ENCODE measurements at places on chromosomes 6 and 20.

GRCh38 chr6:116057766-116058165, 2.9 kb downstream of the FRK start:
- no peak for DNase-seq

DNA sequence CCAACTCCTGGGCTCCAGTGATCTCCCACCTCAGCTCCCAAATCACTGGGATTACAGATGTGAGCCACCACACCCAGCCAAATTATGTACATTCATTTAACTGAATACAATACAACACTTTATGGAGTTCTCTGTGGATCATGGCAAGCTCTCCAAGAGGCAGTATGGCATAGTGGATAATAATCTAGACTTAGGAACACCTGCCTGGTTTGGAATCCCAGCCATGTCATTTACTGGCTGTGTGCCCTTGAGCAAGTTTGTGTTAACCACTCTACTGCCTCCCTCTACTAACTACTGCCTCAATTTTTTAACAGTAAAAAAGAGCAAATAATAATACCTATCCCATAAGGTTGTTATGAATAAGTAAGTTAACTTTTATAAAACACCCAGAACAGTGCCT, 1.9 kb upstream of the ETV7 start:
- no peak for DNase-seq

DNA sequence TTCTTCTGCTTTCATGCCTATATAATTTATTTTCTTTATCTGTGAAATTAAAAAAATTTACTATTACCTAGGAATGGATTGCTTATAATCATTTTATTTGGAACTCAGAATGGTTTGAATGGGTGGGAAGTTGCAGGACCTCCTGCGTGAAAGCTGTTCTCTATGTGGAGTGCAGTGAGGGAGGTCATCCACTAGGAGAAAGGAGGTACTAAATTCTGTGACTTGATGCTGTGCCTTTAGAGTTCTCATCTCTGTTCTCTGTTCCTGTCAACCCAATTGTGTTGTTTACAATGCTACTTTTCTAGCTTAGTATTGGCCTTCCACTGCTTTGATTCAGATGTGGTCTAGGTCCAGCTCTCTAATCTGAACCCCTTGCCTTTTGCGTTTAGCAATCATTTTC, 65.0 kb upstream of the HIVEP1 start:
- no peak for DNase-seq

DNA sequence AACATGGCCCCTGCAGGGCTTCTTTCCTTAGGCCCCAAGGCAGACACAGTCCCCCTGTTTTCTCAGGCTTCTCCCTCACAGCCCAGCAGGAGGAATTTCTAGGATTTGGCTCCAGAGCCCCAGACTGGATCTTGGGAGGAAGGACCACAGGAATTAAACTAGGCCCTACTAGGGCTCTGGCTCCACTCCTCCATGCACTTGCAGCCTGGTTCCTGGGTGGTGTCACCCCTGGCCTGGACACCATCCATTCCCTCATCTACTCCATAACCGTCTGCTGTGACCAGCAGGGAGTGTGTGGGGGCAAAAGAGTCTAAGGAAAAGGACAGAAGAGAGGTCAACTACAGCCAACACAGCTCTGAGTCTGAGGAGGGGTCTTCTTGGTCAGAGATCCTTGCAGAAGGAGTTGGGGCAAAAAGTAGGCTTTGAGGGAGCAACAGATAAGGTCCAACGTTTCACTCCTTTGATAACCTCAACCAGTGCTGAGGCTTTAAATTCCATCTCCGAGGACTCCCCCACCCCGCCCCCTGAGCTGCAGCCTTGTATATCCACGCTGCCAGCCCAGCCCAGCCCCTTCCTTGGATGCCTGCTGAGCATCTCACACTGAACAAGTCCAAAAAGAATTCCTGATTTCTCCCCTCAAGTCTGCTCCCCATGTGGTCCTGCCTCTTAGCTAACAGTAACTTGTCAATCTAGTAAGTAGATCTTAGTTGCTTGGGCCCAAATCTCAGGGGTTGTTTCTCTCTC, 27.9 kb upstream of the SPDEF start:
- no peak for DNase-seq

GRCh38 chr6:158417760-158418098, 105.5 kb downstream of the TULP4 start:
- DNase-seq: no peak

DNA sequence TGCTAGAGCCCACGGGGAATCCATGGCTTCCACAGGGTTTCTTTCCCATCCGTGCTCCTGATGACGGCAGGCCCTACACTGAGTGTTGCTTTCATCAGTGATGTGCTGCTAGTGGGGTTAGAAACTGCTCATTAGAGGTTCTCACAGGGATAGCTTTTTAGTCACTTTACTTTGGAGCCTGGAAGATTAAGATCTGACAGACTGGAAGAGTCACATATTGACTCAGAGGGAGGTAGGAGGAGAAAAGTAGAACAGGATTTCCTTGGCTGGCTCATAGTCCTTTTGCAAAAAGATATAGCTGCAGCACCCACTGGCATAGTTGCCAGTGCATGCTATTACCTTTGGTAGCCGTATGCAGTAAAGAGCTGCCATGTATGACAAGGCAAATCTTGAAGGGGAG, 890.3 kb downstream of the C6orf118 start:
- DNase-seq: no peak

DNA sequence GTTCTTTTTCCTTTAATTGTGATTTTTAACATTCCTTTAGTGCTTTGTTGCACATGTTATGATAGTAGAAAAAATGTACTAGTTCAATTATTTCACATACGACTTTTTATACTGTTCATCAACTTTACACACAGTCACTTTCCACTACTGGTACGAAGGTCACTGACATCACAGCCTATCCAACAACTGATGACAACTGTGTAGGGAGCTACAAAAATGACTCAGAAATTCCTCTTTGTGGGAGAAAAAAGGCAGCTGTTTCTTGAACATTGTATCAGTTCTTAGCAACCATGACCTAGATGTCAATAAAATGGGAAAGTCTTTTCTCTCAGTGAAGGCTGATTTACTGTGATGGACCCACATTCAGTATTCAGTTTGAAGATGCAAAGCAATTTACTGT, 7.0 kb upstream of the ID4 start:
- DNase-seq: no peak

- DNase-seq: no peak
These were observed 182.7 kb upstream of the OLIG3 start for GRCh38 chr6:137676888-137677287.

GRCh38 chr20:11140359-11140758, 466.6 kb upstream of the JAG1 start:
- DNase-seq: no peak

GRCh38 chr20:59564171-59564570, 40.2 kb upstream of the PHACTR3 start:
- DNase-seq: no peak

DNA sequence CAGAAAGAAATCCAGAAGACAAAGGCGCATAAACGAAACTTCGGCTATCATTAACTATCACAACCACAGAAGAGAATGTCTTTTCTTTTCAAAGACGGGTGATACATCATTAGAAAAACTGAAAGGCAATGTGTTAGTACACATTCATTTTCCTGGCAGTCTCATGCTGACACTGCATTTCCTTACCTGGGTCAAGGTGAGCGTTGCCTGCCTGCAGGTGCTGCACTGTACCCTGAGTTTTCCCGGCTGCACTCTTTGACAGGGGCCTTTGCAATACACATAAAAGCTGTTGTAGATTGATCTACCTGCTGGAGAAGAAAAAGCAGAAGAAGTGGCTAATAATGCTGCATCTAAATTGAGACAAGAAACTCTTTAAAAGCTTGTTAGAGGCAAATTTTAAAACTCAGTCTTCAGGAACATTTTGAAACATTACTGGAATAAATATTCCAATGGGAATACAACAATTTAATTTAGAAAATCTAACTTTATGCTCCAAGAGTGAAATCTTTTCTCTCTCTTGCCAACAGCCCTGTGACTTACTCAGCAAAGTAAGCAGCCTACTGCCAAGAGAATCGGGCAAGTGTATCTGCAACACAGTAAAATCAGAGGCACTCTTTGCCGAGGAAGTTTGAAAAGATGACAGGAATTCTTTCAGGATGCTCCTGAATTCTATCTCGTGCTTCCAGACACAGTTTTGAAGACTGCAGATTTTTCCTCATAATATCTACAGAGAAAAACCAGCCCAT, 526.4 kb downstream of the PRKN start:
- DNase-seq: no peak

GRCh38 chr6:129073691-129074395, 190.9 kb downstream of the LAMA2 start:
- no peak for DNase-seq

DNA sequence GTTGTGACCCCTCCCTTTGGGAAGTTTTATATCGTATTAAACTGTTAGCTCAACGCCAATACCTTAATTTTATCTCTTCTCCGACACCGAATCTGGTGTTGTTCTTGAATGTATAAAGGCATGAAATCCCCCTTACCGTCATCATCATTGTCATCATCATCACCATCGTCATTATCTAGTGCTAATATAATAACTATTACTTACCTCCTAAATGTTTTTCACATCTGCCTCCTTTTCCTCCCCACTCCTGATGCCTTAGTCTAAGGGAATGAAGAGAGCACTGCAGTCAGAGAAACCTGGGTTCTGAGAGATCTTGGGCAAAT, 677 bp upstream of the ZBTB24 start:
- no peak for DNase-seq

GRCh38 chr6:87654875-87655454, 47.1 kb downstream of the AKIRIN2 start:
- DNase-seq: no peak

- no peak for DNase-seq
These were observed 94.9 kb upstream of the MTHFD1L start for GRCh38 chr6:150770637-150771036.

GRCh38 chr6:117449549-117450439, 24.1 kb upstream of the ROS1 start:
- peak; percentile 25 for DNase-seq

DNA sequence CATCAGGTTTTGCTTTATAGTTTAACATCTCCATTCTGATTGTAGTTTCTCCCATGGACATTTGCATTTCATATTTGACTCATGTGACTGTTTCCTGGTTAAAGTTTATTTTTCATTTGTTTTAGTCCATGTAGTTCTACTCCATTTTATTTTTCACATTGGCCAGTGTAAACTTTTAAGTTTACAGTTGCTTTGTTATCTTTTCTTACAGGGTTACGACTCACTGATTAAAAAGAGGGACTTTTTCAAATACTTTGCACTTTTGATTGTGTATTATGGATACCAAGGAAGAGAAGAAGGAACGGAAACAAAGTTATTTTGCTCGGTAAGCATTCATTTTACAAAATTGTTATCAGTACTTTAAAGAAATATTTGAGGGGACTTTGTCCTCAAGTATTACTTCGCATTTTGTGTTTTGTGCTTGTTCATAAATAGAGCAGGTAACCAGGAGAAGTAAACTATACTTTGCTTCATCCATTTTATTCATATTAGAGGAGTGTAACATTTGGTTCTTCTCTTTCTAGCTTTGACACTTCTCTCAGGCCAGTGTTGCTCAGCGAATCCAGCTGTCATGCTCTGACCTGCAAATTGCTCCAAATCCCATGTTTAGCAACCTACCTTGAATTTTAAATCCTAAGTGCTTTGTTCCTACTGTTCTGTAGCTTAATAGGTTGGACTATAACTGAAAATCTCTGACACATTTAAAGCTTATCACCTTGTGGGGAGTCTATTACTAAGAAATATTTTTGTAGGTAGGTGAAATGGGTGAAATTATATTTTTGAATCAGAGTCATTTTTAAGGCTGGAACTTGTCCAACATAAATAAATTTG, 24.5 kb downstream of the NCOA7 start:
- no peak for DNase-seq

- DNase-seq: no peak
These were observed 306.0 kb upstream of the THEMIS start for GRCh38 chr6:128206610-128207426.

GRCh38 chr6:1215023-1215422, 96.9 kb upstream of the FOXQ1 start:
- no peak for DNase-seq

DNA sequence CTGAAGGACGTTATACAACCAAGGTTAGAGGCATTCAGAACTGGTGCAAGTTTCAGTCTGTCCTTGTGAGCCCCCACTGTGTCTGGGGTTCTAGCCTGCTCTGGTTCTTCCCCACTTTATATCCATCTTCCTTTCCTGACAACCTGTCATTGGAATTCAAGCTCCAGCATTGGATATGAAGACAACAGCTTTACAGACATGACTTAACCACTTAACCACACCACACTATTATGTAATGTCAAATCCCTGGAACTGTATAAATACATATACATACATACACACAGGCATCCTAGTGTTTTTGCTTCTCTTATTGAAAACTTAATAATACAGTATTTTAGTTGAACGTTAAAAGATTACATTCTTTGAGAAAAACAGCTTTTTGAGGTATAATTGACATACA, 217.9 kb upstream of the SGK1 start:
- DNase-seq: no peak

GRCh38 chr6:122894791-122895190, 101.2 kb upstream of the CLVS2 start:
- no peak for DNase-seq

DNA sequence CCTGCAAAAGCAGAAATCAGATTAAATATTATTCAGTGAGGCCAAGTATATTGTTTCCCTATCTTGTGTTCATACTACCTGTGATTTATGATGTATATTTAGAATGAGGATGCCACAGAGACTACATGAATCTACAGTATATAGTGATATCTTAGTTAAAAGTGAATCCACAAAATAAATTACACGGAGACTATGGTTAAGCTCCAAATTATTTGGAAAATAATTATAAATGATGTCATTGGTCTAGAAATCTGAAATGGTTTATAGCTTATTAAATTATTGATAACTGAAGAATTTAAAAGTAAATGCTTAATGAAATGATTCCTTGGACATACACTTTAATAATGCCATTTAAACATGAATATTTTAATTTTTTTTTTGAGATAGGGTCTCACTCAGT, 4.2 kb upstream of the USP45 start:
- DNase-seq: no peak

- no peak for DNase-seq
These were observed 248.1 kb downstream of the CD109 start for GRCh38 chr6:73943930-73944652.

DNA sequence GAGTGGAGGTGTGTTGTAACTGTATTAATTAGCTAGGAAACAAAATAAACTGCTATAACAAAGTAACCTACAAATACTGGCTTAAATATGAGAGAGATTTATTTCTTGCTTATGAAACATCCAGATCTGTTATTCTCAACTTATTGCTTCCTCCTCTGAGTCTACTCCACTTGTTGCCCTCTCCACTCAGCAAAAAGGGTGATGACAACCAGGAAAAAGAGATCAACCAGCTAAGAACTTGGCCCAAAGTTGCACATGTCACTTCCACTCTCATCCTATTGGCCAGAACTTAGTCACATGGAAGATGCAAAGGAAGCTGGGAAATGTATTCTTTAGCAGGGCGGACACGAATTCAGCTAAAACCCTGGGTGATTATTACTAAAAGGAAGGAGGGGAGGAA, 5.2 kb upstream of the TP53RK start:
- DNase-seq: no peak
